ENCODE measurements at places on chromosomes 2 and 18. TPM values are rescaled to one million over a fixed set of nuclear protein-coding genes. Genes with fewer than 3 reads are reported as not detected.

TLX2 gene
- not detected for total RNA-seq

ANKRD30B gene
- total RNA-seq = 17.2 TPM

- no peak for DNase-seq
These were observed 647.6 kb downstream of the CPS1 start for GRCh38 chr2:211203986-211204385.

- no peak for DNase-seq
These were observed 74.7 kb upstream of the MGAT4A start for GRCh38 chr2:98805412-98806171.

DNA sequence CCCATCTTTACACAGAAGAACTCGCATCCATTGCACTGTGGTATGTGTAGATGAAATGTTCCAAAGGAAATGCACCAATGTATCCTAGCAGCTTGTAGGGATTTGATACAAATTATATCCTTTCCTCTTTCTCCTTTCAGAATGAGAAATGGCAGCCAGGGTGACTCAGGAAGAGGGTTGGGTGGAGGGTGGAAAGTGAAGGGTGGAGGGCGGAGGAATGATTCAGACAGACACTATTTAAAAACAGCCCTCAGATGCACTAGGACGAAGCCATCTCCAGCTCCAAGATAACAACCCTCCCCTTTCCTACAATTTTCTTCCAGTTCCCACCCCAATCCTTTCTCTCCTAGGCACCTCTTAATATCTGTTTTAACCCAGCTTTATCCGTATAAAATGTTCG, 96.2 kb upstream of the STK39 start:
- no peak for DNase-seq

- DNase-seq = no peak
These were observed 21.8 kb upstream of the TANK start for GRCh38 chr2:161138429-161138828.

All from sciatic nerve (tissue), 2 donors.